ENCODE measurements at places on chromosomes 5 and 9.

- no peak for DNase-seq
These were observed 29.8 kb downstream of the JAKMIP2 start for GRCh38 chr5:147752666-147753290.

DNA sequence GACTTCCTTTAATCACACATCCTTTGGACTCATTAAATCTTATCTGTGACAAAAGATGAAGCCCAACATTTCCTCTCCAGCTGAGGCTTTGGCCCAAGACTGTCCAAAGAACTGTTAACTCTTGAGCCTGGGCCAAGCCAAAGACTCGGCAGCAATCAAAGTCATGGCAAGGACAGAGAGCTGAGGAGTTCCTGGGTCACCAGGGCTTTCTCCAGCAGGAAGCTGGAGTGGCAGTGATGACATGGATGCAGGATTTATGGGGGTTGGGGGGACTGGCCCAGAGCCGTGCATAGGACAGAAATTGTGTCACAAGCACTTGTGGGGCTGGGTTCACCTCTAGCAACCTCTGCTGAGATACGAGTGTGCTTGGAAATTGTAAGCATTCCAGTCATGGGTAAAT is 440.3 kb downstream of the PLK2 start:
- no peak for DNase-seq

DNA sequence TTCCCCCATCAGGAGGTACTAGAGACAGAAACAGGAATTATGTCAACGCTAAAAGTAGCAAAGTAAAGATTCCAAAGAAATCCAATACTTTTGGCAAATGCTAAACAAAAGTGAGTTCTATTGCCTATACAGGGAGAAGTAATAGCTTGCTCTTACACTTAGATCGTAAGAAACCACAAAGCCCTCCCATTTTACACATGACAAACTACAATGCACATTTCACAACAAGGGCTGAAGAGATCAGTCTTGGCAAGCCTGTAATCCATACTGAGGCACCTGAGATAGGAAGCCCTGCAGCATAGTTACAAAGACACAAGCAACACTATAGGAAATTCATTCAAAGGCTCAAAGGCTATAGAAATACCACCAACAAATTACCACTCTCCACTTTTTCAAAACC is 7.7 kb downstream of the HNRNPK start:
- peak; percentile 33 for DNase-seq

- no peak for DNase-seq
These were observed 438.3 kb downstream of the TAF11L14 start for GRCh38 chr5:18072600-18072999.

DNA sequence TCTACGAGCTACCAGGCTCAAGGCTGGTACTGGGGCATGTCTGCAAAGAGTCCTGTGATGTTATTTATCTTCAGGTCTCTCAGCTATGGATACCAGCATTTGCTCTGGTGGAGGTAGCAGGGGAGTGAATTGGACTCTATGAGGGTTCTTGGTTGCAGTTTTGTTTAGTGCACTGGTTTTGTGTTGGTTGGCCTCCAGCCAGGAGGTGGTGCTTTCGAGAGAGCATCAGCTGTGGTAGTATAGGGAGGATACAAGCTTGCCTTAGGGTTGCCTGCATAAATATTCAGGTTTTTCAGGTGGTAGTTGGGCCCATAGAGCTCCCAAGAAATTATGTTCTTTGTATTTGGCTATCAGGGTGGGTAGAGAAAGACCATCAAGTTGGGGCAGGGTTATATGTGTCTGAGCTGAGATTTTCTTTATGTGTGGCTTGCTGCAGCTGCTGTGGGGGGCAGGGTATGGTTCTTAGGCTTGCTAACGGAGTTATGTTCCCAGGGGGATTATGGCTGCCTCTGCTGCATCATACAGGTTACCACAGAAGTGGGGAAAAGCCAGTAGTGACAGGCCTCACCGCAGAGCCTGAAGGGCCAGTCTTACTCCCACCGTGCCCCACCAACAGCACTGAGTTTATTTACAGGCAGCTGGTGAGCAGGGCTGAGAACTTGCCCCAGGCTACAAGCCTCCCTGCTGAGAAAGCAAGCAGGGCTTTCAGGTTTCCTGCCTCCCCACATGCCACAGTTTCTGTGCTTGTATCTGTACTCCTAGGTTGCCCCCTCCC is 9.7 kb upstream of the RIOK2 start:
- DNase-seq: peak; percentile 20

- DNase-seq: no peak
These were observed 271.9 kb upstream of the ST8SIA4 start for GRCh38 chr5:101174981-101175380.

- peak; percentile 13 for DNase-seq
These were observed 1.6 kb downstream of the FSTL4 start for GRCh38 chr5:133610489-133611356.

- DNase-seq: peak; percentile 18
These were observed 24.6 kb downstream of the RFK start for GRCh38 chr9:76369583-76369982.

DNA sequence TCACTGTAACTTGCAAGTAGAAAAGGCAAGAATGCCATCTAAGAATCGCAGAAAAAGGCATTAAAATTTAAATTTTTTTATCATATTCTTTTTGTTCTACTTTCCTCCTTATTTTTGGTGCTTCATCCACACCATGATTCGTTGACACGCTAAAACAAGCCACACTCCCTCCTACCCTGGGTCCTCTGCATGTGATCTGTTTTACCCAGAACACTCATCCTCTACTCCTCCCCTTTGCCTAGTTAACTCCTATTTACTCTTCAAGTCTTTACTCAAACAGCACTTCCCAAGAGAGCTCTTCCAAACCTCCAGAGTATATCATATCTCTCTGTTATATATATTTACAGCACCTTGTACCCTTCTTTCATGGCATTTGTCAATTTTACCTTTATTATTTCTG is 61.4 kb upstream of the SRP19 start:
- DNase-seq: no peak

DNA sequence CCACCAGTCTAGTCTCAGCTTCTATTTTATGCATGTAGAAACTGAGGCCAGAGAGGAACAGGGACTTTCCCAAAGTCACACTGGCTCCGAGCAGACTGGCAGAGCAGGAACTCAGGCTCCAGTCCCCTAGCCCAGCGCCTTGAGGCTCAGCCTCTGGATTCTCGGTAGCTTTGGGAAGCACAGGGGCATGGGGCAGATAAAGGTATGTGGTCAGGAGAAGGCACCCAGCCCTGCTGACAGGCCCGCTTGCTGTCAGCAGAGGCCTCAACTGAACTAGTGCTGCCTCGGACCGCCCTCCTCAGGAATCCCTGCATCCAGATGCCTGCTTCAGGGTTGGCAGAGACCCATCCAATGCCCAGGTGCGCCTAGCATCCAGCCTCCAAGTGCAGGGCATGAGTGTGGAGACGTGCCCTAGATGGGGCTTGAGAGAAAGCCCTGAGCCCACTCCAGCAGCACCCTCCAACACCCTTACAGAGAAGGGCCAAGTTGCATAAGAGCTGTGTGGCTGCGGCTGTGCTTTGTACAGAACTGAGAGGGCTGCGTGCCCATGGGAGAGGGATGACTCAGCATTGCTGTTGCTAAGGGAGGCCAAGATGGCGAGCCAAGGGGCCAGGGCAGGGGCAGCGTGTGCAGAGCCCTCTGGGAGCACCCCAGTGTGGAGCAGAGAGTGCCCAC is 168.6 kb downstream of the MACROH2A1 start:
- DNase-seq: peak; percentile 84

DNA sequence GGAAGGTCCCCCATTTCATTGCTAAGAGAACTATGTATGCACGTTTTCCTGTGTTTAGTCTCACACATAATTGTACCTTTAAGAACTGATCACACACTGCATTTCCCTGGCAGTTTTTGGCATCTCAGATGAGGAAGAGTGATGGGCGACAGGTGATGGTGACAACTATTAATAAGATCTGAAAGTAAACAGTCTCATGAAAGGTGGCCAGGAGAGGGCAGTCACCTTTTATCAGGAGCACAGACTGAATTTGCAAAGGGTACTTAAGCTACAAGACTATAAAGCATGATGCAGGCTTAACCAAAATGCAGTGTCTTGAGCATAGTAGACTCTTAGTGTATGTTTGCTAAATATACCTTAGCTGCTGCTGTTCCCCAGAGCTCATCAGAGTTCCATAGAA is 91.5 kb downstream of the GHR start:
- no peak for DNase-seq

- peak; percentile 90 for DNase-seq
These were observed 58.9 kb downstream of the DAP start for GRCh38 chr5:10702040-10702629.

GRCh38 chr5:37844009-37844408 is 4.2 kb upstream of the GDNF start:
- no peak for DNase-seq

GRCh38 chr5:147381555-147381954 is 128.3 kb downstream of the DPYSL3 start:
- DNase-seq: no peak

DNA sequence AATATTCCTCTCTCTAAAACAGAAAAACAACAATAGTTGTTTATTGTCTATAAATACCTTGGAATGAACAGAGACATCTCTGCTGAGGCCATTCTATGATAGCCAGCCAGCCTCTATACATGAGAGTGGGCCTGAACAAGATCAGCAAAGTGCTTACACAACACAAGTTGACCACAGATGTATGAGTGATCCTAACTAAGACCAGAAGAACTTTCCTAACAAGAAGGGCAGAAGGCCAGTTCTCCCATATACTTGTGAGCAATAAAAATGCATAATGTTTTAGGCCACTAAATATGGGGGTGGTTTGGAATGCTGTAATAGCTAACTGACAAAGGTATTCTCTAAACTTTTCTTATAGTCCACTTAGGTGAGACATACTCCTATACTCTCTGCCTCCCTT is 345.7 kb downstream of the SPATA31D1 start:
- peak; percentile 90 for DNase-seq

DNA sequence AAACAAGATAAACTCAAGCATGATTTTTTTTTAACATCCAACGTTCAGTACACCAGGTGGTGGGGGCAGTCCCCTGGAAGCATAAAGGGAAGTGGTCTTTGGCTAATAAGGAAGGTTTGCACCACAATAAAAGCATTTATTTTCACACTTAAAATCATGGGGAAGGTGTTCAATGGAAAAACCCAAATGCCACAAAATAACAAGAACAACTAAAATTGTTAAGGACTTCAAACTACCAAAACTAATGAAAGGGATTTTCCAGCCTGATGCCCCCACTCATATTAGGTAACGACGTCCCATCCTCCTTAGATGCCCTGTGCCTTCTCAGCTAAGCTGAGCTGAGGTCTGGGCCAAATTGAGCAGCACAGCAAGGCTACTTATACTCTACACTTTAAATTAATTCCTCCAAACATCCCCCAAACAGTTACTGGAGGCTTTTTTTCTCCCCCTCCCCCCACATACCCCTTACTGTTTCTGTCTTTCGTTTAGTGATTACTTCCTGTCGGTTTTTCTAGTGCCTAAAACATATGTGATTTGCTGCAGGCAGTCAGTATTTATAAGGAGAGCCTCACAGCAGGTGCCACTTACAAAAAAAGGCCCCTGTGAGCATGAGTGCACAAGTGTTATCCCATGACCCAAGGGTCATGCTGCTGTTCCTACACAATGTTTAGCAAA is 259.7 kb upstream of the ZNF608 start:
- no peak for DNase-seq
